Dorsolateral prefrontal cortex (tissue), 122 donors: ENCODE measurements at places on chromosomes 2 and 18. TPM values are rescaled to one million over a fixed set of nuclear protein-coding genes. Genes with fewer than 3 reads are reported as not detected.

CCDC68 gene
- total RNA-seq, result 4.3 TPM

BOLL gene
- not detected for total RNA-seq

DYNAP gene
- not detected for total RNA-seq

UBXN4 gene
- 129 TPM for total RNA-seq

UGT1A4 gene
- not detected for total RNA-seq

CD8B gene
- total RNA-seq, result not detected

PLCL1 gene
- total RNA-seq, result 64.5 TPM

HADHA gene
- 67.3 TPM for total RNA-seq

ACKR3 gene
- total RNA-seq, result 14.0 TPM

TUBB6 gene
- total RNA-seq, result 12.8 TPM

- no peak for DNase-seq
These were observed 1.8 kb downstream of the TMEM131 start for GRCh38 chr2:97993926-97994325.

- DNase-seq, result no peak
These were observed 655.5 kb upstream of the FANCL start for GRCh38 chr2:58896638-58897037.

DNA sequence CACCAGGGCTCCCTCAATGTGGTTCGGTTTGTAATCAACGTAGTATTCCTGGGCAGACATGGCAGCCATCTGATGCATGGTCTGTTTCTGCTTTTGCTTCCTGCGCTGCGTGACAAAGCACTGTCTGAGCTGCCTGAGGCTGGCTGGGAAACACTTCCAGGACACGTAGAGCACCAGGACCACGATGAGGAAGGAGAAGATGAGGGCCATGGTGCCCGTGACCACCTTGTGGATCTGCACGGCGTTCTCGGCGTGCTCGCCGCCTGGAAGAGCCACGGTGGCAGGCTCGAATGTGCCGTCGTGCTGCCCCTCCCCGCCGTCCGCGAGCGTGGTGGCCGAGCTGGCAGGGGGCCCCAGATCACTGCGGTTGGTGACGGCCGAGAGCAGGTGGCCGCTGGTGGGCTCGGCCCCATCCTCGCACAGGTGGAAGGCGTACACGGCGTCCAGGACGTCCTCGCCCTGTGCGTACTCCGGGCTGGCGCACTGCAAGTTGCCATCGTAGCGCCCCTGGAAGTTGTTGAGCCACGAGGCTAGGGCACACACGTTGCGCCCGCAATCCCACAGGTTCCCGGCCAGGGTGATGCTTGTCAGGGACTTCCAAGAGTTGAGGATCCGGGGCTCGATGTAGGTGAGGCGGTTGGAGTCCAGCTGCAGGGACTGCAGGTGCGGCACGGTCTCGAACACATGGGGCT is 2.1 kb downstream of the LRRTM1 start:
- DNase-seq, result no peak

GRCh38 chr2:10006236-10007161 is 36.9 kb upstream of the KLF11 start:
- no peak for DNase-seq

- DNase-seq, result no peak
These were observed 428.3 kb downstream of the MBD2 start for GRCh38 chr18:53796040-53796729.

- DNase-seq, result no peak
These were observed 172.0 kb downstream of the AFF3 start for GRCh38 chr2:99970292-99970868.

- DNase-seq, result no peak
These were observed 368.7 kb upstream of the RAB6C start for GRCh38 chr2:129610766-129611165.

DNA sequence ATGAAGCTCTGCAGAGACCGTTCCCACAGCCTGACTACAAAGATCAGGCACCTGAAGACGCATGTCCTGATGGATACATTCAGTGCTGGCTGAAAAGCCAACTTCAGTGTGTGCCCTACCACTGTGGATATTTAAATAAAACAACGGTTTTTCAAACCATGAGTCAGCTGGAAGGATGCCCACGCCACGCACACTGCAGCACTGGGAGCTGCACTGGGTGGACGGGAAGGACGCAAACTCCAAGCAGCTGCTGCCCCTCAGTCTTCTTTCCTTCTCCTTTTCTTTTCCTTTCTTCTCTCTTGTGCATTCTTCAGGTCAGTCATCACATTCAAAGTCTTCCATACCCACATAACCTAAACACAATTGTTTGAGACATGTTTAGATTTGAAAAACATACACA is 7.9 kb downstream of the TMEM18 start:
- no peak for DNase-seq

GRCh38 chr2:46814160-46814961 is 101.2 kb downstream of the MCFD2 start:
- no peak for DNase-seq

- no peak for DNase-seq
These were observed 47.0 kb downstream of the IWS1 start for GRCh38 chr2:127479219-127479825.

GRCh38 chr2:137888845-137889244 is 75.4 kb upstream of the HNMT start:
- DNase-seq, result peak; percentile 33

DNA sequence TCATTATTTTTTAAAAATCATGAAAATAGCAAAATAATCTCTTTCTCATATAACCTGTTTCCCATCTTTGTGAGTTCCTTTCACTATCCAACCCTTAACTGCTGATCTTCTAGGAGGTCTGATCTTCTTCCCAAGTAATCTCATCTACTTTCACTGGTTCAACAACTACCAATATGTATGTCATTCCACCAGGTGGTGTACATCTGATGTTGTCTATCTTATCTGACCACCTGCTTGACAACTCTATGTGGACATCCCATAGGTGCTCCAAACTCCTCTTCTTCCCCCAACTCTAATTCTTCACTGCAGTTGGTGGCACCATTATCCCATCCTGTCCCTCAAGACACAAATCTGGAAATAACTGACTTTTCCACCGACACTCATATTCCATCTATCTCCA is 62.5 kb downstream of the FAM228A start:
- no peak for DNase-seq

GRCh38 chr2:119252186-119253113 is 28.8 kb downstream of the STEAP3 start:
- no peak for DNase-seq

DNA sequence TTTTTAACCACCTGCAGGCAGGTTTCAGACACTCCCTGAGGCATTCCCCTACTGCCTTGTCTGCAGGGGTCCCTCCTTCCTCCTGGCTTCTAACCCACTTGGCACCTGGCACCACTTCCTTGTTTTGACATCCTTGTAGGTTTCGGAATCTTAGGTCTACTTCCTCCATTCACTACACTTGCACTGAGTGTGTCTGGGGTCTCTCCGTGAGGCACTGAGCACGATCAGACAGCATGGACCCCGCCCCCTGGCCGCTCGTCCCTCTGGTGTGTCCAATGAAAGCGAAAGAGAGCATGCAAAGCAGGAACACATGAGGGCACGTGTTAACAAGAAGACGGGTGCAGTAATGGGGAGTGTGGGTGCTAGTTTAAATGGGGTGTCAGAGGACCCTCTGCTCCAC is 63.8 kb downstream of the HAUS1 start:
- no peak for DNase-seq

DNA sequence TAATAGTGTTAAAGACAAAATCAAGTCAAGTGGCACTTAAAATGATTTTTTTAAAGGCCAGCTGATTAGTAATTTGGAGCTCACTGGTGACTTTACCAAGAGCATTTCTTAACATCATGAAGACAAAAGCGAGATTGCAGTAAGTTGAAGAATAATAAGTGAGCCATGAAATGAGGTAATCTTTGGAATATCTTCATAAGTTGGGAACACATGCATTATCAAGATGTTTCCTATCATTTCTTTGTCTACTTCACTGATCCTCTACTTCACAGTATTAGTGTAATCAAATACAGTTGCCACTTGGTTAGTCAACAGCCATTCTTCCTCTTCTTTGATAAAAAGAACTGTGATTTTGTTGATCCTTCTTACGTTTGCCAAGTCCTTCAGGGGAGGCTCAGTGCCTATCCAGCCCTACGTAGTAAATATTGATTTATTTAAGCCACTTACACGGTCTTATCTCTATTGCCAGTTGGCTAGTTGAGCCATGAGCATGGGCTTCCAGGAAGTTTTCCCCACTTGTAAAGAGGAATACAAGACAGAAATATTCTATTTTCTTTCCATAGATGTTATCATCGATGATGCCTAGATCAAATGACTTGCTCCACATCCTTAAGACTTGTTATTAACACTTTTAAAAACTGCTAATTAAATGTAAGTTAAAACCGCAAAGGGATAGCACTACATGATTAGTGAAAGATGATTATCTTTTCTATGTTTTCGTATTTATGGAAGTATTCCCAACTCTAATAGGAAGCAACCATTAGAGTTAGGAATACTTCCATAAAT is 46.1 kb downstream of the YES1 start:
- no peak for DNase-seq

GRCh38 chr2:44939106-44940048 is 2.1 kb upstream of the SIX3 start:
- no peak for DNase-seq

DNA sequence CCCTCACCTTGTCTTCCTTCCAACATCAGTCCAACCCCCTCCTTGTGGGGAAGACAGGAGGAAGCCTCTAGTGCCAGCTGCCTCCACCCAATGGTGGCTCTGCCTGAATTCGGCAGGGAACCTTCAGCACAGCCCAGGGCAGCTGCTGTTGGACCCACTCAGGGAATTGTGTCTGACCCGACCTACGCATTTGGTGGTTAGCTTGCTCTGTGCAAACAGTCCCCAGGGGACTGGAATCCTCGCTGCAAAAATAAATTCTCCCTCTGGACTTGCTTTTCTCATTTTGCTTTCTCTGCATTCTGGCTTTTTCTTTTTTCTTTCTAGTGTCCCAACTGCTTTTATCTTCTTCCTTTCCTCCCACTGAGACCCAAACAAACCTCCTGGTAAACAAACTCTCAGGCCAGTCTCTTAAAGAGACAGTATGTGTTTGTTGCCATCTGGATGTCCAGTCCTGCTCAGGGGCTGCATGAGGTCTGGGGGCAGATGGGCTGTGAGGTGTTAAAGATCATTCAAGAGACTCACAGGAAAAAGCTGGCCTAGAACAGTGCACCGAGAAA is 137.7 kb upstream of the HAAO start:
- no peak for DNase-seq

DNA sequence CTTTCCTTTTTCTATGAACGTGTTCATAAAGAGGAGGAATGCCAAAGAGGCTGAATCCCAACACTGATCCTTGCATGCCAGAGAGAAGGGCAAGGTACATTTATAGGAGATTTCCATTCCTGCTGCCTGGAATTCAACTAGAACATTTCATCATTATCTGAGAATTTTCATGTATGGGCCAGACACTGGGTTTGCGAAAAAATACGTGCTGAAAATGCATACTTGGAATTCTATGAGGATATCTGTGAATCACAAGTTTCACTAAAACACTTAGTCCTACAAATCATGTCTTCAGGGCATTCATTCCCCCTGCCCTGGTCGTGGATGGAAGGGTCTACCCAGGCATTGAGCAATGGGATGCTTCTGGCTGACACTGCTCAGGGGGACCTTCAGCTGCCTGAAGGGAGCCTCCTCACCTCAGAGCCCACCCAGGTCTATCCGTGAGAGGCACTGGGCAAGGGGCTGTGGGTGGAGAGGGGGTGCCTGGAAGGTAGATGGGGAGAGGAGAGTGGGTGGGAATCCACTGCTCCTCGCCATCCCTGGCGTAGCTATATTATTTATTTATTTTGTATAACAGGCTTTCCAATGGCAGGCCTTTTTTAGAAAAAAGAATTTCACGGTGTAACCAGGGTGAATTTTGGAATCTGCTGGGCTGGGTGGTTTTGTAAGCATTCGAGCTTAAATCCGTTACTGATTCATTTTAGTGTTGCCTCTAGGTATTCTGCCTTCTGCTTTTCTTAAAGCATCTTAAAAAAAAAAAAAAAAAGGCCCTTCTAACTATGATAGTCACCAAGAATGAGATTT is 560.6 kb upstream of the ID2 start:
- DNase-seq, result no peak

GRCh38 chr2:56008661-56009431 is 85.3 kb upstream of the EFEMP1 start:
- DNase-seq, result peak; percentile 68

- no peak for DNase-seq
These were observed 70.0 kb downstream of the HS1BP3 start for GRCh38 chr2:20580690-20581437.

GRCh38 chr2:29241955-29242565 is 126.8 kb downstream of the CLIP4 start:
- no peak for DNase-seq

- no peak for DNase-seq
These were observed 127.4 kb downstream of the NDUFA10 start for GRCh38 chr2:239897596-239898235.

GRCh38 chr18:49988733-49989132 is 175.4 kb upstream of the ACAA2 start:
- DNase-seq, result no peak

- DNase-seq, result no peak
These were observed 175.8 kb downstream of the LOXHD1 start for GRCh38 chr18:46481048-46481846.

DNA sequence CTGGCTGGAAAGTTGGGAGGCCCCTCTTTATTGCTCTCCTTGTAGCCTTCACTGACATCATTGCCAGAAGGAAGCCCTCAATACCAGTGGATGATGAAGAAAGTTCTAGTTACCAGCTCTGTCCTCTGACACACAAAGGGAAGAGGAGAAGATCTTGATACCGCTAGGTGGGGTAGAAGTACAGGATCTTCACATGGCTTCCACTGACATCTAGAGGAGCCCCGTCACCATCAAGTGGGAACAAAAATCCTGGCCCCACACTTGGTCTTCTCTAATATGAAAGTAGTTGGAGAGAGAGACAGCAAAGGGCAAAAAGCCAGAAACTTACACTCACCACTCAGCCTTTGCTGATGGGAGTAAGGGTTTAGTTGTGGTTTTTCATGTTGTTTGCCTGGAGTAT is 12.4 kb downstream of the XIRP2 start:
- no peak for DNase-seq

- no peak for DNase-seq
These were observed 97.8 kb upstream of the NETO1 start for GRCh38 chr18:72965616-72966015.

DNA sequence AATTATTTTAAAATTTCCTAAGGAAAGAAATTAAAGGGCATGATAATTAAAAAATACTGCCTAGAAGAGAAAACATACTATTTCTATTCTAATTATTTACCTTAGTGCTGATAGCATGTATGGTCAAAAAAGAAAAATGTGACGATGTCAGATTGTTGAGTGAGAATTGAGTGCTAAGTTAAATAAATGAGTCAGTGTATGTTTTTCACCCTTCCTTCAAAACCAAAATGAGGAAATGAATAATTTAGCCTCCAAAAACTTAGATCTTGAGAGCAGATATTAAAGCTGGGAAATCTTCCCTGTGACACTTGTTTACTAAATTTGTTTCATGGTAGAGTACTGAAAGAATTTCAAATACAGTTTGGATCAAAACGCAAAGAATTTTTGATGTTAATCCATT is 58.6 kb upstream of the NYAP2 start:
- no peak for DNase-seq

- DNase-seq, result no peak
These were observed 11.3 kb upstream of the CAB39 start for GRCh38 chr2:230701308-230701707.
